ENCODE measurements at places on chromosomes 2 and 18.

DNA sequence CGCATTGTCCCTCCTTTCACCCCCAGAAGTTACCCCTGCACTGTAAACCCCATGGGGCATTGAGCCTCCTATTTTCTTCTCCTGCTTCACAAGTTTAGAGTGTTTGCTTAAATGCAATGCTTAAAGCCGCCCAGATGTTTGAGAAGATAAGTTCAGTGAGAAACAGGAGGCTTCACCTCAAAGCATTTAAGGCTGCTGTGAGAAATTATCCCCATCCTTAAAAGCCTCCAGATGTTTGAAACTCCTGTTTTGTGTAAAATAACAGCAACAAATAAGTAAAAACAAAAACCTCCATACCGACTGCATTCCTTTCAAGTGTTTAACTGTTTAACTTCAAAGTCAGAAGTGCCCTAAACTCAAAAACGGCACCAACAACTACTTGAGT is 81.8 kb downstream of the RTP5 start:
- DNase-seq, result no peak

GRCh38 chr2:32012872-32013271 is 2.1 kb upstream of the MEMO1 start:
- DNase-seq, result no peak

- DNase-seq, result no peak
Observed at GRCh38 chr2:69918401-69918800, 3.5 kb downstream of the MXD1 start.

GRCh38 chr2:233210843-233211547 is 40.5 kb upstream of the ATG16L1 start:
- DNase-seq, result no peak

DNA sequence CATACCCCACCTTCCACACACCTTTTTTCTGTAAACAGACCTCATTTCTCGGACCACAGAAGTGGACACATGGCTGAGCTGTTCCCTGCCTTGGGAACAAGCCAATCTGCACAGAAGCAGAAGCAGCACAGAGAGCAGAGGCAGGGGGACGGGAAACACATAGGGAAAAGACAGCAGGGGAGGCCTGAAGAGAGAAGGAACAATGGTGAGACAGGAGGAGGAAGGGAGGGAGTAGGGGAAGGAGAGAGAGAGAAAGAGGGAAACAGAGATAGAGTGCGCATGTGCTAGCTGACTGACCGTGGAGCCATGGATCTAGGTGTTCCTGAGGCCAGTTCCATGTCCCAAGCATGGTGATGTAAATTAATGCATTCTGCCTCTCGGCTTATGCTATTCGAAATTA is 119.7 kb downstream of the NOL10 start:
- DNase-seq, result no peak

- DNase-seq, result no peak
Observed at GRCh38 chr2:191230174-191230573, 15.0 kb upstream of the MYO1B start.

GRCh38 chr2:203470371-203470770 is 64.7 kb downstream of the RAPH1 start:
- DNase-seq, result no peak

DNA sequence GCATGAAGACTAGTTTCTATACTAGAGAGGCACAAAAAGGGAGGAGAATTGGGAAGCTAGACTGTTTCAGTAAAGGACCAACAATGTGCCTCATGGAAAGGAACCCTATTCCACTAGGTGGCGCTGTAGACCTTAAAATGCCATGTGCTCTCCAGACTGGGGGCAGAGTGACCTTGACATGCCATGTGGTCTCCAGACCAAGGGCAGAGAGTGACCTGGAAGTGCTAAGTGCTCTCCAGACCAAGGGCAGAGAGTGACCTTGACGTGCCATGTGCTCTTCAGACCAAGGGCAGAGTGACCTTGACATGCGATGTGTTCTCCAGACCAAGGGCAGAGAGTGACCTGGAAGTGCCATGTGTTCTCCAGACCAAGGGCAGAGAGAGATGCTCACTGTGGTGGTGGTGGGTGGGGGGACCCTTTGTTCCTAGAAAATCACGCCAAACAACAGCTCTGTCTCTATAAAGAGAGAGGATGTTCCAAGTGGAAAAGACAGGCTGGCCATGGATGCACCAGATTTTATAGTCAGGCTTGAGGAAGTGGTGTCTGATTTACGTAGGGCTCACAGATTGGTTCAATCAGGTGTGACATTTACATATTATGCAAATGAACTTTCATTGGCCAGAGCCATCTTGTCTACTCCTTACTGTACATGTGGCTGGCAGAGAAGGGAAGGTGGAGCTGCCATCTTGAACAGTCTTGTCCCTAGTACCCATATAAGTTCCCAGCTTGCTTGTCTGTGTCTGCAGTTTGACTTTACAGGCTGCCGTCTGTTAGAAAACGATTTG is 344.0 kb upstream of the DDX18 start:
- no peak for DNase-seq

GRCh38 chr18:22564036-22564435 is 146.3 kb upstream of the CTAGE1 start:
- DNase-seq, result no peak

DNA sequence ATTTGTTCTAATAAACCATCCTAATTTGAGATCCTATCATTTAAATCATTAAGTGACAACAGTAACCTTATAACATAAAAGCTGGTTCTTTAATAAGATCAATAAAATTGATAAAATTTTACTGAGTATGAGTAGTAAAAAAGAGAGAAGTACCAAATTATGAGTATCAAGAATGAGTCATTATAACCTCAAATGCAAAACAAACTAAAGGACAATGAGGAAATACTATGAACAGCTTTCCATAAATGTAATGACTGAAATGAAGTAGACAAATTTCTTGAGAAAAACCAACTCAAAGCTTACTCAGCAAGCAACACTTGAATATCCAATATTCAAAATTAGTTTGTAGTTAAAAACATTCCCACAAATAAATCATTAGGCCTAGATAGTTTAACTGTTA is 433.0 kb downstream of the ZEB2 start:
- no peak for DNase-seq

- DNase-seq, result no peak
Observed at GRCh38 chr2:209308415-209308814, 115.4 kb upstream of the MAP2 start.

- DNase-seq, result no peak
Observed at GRCh38 chr2:232489516-232490220, 2.0 kb upstream of the ECEL1 start.

GRCh38 chr2:200212862-200213425 is 93.5 kb upstream of the SPATS2L start:
- DNase-seq, result no peak
